ENCODE measurements at places on chromosomes 1 and 21.

DNA sequence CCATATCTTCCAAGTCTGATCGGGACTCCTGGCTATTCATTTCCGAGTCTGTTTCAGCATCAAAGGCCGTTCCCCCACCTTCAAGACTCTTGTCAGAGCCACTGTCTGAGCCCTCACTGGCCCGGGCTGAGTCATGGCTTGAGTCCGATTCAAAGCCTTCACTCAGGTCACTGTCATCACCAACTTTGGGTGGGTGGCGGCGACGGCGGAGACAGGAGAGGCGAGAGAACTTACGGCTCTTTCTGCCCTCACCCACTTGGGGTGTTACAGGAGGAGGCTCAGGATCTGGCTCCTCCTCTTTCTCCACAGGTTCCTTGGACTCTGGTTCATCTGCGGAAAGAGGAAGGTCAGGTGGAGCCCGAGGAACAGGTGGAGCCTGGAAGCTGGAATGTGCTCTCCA lies 16.6 kb downstream of the SMG5 start:
- no peak for DNase-seq

- no peak for DNase-seq
Observed at GRCh38 chr1:207876131-207876530, 34.8 kb downstream of the CD34 start.

DNA sequence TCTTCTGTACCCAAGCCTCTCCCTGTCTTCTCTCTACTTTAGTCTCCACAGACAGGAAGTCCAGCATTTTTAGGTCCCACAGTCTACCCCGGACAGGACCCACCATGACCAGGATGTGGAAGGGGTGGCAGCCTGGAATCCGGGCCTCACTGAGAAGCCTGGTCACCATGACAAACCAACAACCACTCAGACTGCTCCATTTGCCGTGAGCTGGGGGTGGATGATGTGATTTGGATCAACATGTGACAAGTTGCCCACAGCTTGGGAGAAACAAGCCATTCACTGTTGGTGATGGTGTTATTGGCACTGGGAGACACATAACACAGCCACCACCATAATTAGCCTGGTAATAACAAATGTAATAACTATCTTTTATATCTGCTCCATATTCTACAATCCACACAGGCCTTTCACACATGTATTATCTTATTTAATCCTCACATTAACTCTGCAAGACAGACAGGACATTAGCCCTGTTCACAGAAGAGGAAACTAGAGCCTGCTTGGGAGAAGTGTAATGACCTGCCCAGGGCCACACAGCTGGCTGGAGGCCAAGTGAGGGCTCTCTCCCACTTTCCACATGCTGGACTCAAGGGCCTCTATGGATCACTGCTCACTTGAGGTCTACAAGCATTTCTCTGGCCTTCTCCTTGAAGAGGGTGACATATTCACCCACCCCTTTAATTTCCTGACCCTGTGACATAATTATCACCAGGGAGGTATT lies 22.9 kb downstream of the MEF2D start:
- DNase-seq: peak; percentile 35

GRCh38 chr1:223410036-223410435 lies 16.8 kb downstream of the CCDC185 start:
- DNase-seq: no peak

- DNase-seq: no peak
Observed at GRCh38 chr1:156527584-156527983, 27.0 kb upstream of the MEF2D start.

DNA sequence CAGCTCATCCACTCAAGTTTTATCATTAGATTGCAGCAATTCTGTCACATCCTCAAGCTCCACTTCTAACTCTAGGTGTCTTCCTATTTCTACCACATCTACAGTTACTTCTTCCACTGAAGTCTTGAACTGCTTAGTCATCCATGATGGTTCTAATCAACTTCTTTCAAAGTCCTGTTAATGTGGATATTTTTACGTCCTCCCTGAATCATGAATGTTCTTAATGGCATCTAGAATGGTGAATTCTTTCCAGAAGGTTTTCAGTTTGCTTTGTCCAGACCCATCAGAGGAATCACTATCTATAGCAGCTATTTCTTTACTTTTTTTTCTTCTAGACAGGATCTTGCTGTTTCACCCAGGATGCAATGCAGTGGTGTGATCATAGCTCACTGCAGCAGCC lies 78.0 kb upstream of the RNPC3 start:
- DNase-seq: no peak

GRCh38 chr1:192702212-192702902 lies 66.4 kb downstream of the RGS13 start:
- DNase-seq: no peak

DNA sequence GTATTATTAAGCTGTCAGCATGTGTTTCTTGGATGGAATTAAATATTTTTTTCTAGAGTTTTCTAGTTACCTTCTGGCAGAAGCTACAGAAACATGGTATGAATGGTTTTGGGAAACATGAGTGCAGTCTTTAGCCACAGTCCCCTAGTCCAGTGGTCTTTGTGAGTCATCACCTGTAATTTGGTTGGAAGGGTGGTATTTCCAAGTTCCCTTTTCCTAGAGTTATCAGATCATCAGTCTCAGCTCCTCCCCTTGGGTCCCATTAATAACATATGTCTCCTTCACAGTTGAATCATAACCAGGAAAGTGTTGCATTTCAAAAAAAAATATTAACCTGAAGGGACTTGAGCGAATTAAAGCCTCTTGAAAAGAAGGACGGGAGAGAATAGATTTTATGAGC lies 27.0 kb downstream of the ELAVL4 start:
- DNase-seq: no peak

DNA sequence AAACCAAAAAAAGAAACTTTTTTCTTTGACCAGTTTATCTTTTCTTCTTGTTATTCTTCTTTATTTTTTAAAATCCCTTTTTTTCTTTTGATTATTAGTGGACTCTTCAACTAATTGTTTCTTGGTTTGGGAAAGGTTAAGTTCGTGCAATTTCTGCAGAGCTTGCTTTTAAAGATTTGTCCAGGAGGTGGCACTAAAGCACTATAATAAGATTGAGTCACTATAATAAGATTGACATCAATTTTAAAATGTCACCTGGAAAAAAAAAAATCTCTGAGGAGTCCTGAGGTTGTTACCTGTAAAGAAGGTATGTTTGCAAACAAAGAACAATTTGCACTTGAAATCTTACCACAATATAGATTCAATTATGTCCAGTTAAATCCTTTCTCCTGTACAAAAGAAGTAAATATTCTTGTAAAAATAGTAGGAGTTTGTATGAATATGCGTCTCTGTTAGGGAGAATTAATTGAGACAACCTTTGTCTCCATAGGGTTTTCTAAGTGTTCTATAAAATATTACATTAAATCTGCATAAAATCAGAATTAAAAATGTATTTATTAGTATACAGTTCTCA lies 166.7 kb downstream of the ADGRL4 start:
- DNase-seq: peak; percentile 69

GRCh38 chr1:39154553-39155421 lies 49.7 kb upstream of the MACF1 start:
- peak; percentile 60 for DNase-seq

DNA sequence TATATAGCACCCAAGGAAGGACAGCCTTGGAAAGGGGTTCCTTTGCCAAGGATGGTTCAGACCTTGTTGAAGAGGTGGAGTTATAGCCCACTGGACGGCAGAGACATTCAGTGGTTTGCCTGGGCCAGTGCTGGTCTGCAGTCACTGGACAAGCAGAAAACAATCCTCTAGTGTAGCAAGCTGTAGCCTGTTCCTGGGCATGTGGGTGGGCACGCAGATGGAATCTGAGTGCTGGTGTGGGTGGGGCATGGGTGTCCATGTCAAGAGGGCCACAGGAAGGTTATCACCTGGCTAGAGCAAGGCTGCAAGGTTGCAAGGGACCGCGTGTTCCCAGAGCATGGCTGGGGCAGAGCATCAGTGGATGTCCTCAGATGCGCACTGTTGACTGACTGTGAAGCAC lies 244.7 kb downstream of the PTPRU start:
- DNase-seq: no peak
